ENCODE measurements at places on chromosomes 4 and X. TPM values are rescaled to one million over a fixed set of nuclear protein-coding genes. Genes with fewer than 3 reads are reported as not detected.

AFM gene
- total RNA-seq, result not detected

IL13RA1 gene
- 0.05 TPM for total RNA-seq

GRCh38 chr4:137949746-137950145 is 292.4 kb downstream of the SLC7A11 start:
- no peaks in the 10 kb centered on the region for H3K27me3 ChIP-seq
- H3K36me3 ChIP-seq, result no peaks in the 10 kb centered on the region
- H3K4me3 ChIP-seq, result no peak overlapping the region
- DNase-seq, result no peak
- no peak overlapping the region for H3K27ac ChIP-seq
- H3K4me1 ChIP-seq, result no peaks in the 10 kb centered on the region

GRCh38 chrX:38082309-38082708 is 76.0 kb downstream of the SYTL5 start:
- no peak for DNase-seq
- no peaks in the 10 kb centered on the region for H3K4me1 ChIP-seq
- H3K27me3 ChIP-seq, result no peaks in the 10 kb centered on the region
- no peaks in the 10 kb centered on the region for H3K36me3 ChIP-seq
- no peak overlapping the region for H3K27ac ChIP-seq

Measured in activated CD8-positive, alpha-beta T cell treated with anti-CD3 and anti-CD28 coated beads, Interleukin-2, amount 10 ng/mL, durations not matched to agents 7 days and 5 days (primary cell).